ENCODE measurements at places on chromosomes 2 and 18.

- no peak for DNase-seq
These were observed 458.1 kb downstream of the BCL11A start for GRCh38 chr2:60095202-60095815.

- no peak for DNase-seq
These were observed 1162.6 kb upstream of the SLC39A10 start for GRCh38 chr2:194494401-194494800.

GRCh38 chr2:234425639-234426603 lies 71.0 kb downstream of the ARL4C start:
- peak; percentile 97 for DNase-seq

DNA sequence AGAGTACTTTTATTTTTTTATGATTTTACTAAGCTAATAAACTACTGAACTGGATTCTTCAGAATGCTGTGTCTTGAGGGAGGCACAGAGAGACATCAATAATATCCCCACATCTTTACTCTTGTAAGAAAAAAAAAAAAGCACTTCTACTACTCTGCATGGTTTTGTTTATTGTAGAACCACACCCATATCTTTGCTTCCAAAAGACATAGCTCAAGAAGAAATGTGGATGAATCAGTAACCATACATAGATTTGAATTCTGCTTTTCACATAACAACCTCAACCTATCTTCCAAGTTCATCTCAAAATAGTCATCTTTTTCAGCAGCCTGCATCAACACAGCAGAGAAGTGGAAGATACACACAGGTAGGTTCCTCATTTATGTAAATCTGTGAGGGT lies 12.2 kb upstream of the COL5A2 start:
- no peak for DNase-seq

DNA sequence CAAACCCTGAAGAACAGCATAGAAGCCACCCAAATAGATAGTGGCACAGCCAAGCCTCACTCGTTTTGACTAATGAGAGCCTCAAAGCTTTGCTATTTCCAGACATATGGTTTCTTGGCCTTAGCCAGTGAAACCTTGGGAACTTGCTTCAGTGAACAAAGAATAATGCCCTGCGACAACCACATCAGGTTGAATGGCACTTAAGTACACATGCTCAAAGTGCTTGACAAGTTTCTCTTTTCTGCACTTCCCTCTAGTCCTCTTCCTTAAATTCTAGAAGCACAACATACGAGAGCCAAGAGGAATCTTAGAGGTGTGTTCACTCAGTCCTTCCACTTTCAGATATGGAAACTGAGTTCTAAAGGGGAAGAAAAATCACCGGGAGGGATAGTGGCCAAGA lies 258.3 kb downstream of the HAUS1 start:
- DNase-seq: no peak

GRCh38 chr2:37570773-37571586 lies 100.5 kb downstream of the CDC42EP3 start:
- DNase-seq: no peak

- no peak for DNase-seq
These were observed 117.9 kb downstream of the ARHGAP15 start for GRCh38 chr2:143246815-143247744.

DNA sequence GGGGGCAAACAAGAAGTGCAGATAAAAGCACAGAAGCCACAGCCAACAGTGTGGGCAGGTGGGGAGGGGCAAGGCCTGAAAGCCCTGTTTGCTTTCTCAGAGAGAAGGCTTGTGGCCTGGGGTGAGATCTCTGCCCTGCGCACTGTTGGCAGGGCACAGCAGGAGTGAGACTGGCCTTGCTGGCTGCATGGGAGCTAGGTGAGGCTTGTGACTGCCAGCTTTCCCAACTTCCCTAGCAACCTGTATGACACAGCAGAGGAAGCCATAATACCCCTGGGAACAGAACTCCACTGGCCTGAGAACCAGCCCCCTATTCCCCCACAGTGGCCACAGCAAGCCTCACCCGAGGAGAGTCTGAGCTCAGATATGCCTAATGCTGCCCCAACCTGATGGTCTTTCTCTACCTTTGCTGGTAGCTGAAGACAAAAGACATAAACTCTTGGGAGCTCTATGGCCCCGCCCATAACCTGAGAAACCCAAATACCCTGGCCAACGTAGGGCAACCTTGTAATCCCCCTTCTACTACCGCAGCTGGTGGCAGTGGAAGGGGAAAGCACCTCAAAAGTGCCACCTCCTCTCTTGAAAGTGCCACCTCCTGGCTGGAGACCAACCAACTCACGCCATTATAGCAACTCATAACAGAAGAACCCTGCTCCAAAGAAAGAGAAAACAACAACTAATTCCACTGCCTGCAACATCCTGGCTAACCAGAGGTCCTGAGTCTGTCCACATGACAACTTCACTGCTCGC lies 44.4 kb downstream of the LCT start:
- no peak for DNase-seq

DNA sequence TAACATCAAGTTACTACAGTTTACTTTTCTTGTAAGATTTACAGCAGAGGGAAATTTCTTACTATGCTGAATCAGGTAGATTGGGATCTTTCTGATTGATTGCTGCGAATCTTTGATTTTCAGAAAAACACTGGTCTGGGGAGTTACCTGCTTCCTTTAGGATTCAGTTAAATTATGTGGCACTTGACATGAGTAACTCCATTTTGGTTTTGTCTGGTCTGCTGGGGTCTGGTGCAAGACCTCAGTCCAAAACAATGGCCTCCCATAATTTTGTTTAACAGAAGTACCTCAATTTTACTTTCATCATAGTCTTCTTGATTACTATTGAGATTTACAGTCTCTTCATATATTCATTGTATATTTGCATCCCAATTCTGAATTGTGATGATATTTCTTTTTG lies 775.5 kb downstream of the TRIB2 start:
- DNase-seq: no peak

DNA sequence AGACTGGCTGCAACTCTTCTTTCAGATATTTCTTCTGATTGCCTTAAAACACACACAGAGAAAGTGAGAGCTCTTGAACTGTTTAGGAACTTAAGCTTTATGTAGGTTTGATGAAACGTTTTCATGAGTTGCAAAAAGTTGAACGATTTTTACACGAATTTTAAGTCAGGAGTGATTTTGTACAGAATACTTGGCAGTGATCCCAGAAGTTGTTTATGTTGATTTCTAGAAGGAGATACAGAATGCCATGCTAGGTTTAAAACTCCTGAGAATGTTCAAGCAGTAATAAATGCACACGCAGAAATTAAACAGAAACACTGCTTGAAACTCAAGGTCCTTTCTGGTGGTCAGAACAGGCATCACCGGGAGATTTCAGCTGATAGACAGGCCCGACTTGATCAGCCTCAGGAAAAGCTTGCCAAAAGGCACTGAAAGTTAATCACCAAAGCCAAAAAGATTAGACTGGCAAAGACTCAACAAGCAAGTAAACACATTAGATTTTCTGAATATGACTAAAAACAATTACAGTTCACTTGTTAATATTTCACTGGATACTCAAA lies 123.1 kb downstream of the SOCS6 start:
- no peak for DNase-seq

DNA sequence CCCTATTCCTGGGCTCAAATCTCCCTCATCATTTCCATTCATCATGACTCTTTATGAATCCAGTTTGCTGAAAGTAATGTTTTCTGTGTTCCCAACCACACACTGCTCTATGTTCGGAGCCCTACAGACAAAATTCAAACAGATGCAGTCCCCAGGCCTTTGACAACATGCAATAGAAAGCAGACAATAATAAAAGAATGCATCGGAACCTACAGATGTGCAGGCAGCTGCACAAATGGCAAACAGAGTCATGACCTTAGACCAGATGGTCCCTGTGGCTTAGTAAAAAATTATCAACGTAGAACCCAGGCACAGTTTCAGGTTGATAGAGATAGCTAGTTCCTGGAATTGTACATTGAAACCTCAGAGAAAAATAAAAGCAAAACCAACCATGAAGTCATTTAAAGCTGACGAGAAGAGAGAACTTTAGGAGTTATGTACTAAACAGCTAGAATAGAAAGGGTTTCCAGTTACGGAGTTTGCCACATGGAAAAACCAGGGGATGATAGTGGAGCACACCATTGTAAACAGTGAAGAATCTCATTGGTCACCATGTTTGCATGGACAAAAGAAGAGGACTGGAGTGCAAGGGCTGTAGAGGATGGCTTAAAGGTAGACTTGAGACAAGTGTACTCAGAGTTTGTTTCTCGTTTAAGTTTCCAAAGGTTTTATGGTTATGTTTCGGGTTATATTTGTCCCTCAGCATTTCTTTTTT lies 23.2 kb upstream of the ACVR1 start:
- DNase-seq: peak; percentile 88

DNA sequence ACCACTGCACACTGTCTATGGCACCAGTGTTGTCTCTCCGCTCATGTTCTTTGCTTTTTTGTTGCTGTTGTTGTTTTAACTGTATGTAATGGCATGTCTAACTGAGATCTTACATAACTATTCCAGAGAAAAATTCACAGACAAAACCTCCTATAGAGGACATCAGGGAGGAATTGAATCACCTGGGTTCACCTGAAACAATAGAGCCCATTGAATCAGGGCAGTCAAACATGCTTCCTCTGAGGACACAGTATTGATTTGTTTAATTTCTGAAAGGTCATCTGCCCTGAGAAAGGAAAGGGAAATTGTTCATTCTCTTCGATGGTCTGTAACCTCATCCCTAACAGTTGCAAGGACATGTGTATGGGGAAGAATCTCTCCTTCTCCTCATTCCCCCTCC lies 237.5 kb downstream of the SRBD1 start:
- DNase-seq: no peak

DNA sequence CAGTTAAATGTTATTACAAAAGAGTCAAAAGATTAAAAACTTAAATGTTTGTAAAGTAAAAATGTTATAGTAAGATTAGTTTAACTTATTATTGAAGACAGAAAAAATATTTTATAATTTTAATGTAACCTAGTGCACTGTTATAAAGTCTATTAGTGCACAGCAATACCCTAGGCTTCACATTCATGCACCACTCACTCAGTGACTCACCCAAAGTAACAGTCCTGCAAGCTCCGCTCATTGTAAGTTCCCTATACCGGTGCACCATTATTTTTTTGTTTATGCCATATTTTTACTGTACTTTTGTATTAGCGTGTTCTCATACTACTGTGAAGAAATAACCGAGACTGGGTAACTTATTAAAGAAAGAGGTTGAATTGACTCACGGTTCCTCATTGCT lies 759.7 kb upstream of the CDH7 start:
- DNase-seq: no peak

GRCh38 chr18:55510809-55511208 lies 77.2 kb downstream of the TCF4 start:
- no peak for DNase-seq

DNA sequence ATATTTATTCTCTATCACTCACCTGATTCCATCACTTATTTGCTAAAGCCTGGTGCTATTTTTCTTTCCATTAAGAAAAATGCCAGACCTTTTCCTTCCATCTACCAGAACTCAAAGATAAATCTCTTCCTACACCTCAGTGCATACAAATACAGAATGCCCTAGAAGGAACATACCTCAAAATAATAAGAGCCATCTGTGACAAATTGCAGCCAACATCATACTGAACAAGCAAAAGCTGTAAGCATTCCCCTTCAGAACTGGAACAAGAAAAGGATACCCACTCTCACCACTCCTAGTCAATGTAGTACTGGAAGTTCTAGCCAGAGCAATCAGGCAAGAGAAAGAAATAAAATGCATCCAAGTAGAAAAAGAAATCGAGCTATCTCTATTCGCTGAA lies 315.9 kb upstream of the UBE2E3 start:
- no peak for DNase-seq

GRCh38 chr2:10916953-10917352 lies 5.2 kb downstream of the KCNF1 start:
- DNase-seq: no peak

GRCh38 chr2:98564541-98565132 lies 43.7 kb downstream of the COA5 start:
- DNase-seq: no peak

DNA sequence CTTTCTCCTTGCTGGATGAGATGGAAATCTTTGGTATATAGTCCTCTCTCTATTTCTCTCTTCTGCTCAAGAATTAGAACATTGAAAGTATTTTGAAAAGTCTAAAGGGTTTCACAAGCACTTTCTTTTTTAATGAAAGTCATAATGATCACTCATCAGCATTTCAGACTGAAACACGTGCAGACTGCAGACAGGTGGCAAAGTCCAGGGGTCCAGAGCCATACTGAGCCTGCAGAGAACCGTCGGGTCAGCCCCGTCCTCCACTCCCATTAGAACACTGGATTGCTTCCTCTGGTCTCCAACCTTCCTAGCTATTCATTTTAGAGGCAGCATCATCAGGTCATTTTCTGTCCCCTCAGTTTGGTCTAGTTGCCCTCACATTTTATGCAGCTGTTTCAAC lies 3.1 kb downstream of the TMEM247 start:
- no peak for DNase-seq

GRCh38 chr2:222897898-222898297 lies 37.1 kb downstream of the ACSL3 start:
- DNase-seq: no peak

GRCh38 chr2:9739531-9739964 lies 103.7 kb upstream of the TAF1B start:
- DNase-seq: peak; percentile 15

DNA sequence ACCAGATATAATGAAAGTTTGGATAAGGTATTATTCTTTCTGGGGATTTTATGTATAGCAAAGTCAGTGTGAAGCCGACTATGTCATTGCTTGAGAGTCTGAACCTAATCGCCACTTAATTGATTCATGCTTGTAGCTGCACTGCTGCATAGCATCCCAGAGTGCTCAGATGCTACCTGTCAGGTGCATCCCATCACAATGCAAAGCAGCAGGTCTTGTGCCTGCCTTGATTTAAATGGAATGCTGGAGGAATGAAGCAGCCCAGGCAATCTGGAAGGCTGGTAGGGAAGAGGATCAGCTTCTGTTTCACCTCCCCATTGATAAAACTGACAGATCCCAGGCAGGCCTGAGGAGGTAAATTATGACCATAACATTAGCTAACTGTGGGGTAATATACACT lies 40.4 kb upstream of the ATIC start:
- DNase-seq: no peak

DNA sequence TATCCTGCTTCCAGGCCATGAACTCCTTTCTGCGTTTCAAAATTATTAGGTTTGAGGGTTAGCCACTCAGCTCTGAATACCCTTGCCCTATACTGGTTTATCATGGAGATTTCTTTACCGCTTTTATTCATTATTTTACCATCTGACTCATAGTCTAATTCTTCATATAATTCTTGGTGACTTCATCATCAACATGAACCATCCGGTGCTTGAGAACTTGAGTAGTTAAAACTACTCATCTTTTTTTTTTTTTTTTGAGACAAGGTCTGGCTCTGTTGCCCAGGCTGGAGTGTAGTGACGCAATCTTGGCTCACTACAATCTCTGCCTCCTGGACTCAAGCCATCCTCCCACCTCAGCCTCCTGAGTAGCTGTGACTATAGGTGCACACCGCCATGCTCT lies 94.2 kb upstream of the LHCGR start:
- no peak for DNase-seq

GRCh38 chr2:44573996-44574395 lies 212.2 kb downstream of the CAMKMT start:
- no peak for DNase-seq

GRCh38 chr2:179571721-179572120 lies 289.7 kb downstream of the ZNF385B start:
- DNase-seq: no peak
